ENCODE measurements at places on chromosomes 2 and 18.

- DNase-seq = no peak
Observed at GRCh38 chr2:204329016-204329415, 216.3 kb upstream of the PARD3B start.

GRCh38 chr18:74454279-74454751 lies 2.8 kb downstream of the DIPK1C start:
- no peak for DNase-seq

DNA sequence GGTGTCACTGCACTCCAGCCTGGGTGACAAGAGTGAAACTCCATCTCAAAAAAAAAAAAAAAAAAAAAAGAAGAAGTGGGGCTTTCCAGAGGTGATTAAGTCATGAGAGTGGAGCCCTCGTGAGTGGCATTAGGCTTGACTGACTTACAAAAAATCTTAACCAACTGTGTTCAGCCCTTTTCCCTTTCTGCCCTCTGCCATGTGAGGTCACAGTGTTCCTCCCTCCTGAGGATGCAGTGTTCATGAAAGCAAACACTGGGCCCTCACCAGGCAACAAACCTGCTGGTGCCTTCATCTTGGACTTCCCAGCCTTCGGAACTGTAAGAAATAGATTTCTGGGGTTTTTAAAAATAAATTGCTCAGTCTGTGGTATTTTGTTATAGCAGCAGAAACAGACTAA lies 37.0 kb upstream of the METTL21A start:
- DNase-seq = no peak

- DNase-seq = no peak
Observed at GRCh38 chr2:236352761-236353593, 88.8 kb upstream of the ASB18 start.

DNA sequence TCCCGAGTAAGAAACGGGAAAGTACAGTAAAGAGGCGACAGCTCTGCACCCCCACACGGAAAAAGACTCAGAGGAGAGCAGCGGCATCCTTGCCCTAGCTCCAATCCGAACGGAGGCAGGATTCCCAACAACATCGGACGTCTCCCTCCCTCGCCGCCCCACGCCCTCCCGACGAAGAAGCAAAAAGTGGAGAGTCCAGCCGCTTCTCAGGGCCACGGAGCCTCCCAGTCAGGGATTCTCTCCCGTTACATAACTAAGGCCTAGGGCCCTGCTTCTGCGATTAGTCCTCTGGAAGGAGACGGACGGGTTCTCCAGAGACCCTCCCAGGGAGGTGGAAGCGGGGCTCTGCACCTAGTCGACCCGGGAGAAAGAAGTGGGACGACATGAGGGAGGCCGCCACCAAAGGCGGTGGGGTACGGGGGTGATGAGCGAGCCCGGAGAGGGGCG lies 587 bp downstream of the SUMO1 start:
- DNase-seq = peak; percentile 2

DNA sequence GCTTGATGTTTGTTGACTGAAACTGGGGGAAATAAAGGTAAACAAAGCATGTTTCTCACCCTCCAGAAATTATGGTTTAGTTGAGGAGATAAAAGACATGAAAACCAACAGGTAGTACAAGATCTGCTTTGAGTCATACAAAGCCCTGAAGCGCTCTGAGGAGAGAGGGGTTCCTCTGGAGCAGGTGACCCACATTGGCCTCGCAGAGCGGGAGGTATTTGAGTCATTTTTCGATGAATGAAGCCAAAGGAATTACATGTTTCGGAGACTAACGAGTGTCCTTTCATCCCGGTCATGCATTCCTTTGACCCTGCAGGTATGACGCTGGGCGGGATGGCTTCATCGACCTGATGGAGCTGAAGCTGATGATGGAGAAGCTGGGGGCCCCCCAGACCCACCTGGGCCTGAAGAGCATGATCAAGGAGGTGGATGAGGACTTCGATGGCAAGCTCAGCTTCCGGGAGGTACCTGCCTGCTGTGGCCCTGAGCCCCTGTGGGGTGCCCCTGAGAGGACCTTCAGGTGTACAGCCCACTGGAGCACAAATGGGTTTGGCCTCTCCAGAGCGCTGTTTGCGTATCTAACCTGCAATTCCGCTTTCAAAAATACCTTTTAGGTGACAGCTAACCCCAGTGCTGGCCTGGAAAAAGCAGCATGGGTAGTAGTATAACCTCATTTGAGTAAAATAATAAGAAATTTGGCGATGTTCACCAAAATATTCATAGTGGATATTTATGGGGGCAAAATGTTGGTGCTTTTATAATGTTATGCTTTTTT lies 29.3 kb downstream of the EFHD1 start:
- DNase-seq = no peak

GRCh38 chr18:801137-801536 lies 10.9 kb downstream of the YES1 start:
- no peak for DNase-seq

GRCh38 chr2:65639156-65639864 lies 206.9 kb upstream of the SPRED2 start:
- DNase-seq = peak; percentile 99

DNA sequence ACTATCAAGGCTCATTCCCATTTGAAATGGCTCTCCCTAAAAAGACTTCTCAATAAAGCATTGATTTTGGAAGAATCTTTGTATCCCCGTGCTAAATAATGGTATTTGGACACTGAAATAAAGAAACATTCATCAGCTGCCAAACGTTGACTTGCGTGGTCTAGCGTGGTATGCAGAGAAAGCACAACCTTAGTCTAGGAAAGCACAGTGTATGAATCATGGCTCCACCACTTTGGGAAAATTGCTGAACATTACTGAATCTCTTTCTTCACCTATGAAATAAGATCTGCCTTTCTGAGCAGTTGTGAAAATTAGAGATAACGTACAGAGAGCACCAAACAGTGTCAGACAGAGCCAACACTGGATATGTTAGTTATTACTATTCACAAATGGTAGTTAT lies 353.9 kb downstream of the SS18 start:
- no peak for DNase-seq

DNA sequence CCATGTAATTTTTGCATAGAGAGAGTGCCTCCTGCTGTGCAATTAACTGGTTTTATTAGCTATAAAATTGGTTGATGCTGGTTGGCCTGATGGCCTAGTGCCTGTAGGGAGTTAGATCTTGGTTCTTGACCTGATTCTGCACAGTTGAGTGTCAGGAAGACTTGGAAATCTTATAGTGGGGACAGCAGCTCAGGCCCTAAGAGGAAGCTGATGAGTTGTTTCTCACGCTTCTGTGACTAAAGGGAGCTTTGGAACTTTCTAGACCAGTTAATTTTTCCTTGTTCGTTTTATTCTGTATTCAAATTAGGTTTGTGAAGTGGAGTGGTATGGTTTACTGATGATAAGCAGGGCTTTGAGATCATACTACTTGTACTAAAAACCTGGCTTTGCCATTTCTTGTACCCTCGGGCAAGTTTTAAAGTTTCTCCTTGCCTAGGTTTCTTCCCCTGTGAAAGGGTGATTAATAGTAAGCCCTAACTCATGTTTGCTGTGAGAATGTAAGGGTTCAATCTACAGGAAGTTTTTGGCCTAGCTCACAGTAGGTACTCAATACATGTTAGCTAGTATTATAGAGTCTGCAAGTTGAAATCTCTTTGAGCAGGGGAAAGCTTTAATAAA lies 82.1 kb downstream of the MAP3K20 start:
- no peak for DNase-seq

DNA sequence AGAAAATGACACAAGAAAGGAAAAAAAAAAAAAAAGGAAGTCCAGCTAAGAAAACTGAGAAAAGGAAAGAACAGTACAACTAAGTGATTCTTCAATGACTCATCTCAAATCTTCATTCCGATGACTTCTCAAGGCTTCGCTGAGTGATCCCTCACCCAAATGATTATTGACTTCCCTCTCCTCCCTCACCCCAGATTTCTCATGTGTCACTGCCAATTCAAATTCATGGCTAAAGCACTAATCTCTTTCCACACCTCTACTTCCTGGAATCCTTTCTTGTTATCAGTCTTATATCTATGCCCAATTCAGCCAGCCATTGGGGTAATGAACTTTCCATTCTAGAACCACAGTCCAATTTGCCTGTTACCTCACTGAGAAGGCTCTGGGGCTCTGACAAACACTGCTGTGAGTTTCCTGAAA lies 7.2 kb upstream of the ABCB11 start:
- DNase-seq = peak; percentile 65

- DNase-seq = no peak
Observed at GRCh38 chr2:64840426-64840881, 148.7 kb upstream of the SLC1A4 start.

GRCh38 chr2:28981016-28981441 lies at the start of gene TOGARAM2:
TOGARAM2 (plus strand) TSS chr2:28981298; CDS start chr2:28994835, 13,537 bp downstream.
- DNase-seq = peak; percentile 17

DNA sequence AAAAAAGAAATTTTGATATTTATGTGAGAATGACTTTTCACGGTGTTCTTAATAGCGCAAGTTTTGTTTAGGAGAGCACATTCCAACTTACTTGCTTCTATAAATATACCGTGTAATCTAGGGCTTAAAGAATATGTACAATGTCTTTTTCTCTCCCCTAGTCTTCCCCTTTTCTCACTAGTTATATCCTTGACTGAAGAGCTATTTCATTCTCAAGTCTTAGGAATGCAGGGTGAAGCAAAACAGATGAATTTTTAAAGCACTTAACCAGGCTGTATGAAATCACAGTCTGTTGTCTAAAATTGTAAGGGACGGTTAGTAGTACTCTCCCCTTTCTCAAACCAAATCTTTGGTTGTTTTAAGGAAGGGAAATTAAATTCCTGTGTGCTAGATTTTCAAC lies 29.6 kb upstream of the SLC30A6 start:
- peak; percentile 4 for DNase-seq

DNA sequence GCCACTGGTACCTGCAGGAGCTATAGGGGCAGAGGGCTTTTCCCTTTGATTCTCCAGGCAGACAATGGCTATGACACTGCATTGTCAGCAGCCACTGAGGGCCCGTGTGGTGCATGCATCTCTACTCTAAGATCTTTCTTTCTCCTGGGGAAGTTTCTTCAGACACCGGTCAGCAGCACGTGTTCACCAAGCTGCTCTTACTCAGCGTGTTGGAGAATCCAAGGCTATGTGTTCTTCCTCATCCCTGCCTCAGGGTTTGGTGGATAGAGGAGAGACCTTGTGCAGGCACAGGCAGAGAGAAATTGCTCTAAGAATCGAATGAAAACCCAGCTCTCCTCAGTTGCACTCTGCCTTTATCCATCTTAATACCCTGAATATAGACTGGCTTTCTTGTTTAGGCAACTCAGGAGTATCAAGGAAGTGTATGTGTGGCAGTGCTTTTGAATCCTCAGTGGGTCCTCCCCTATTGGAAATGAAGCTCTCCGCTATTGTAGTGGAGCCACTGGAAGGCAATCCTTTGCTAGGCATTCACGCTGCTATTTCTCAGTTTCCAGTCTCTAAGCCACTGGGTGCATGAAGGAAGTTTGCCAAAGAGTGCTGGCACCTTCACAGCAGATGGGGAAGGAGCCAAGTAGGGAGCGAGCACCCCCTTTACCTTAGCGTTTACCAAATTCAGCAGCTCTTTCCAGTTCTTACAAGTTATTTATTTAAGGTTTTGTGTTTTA lies 86.9 kb upstream of the EML6 start:
- DNase-seq = no peak

- no peak for DNase-seq
Observed at GRCh38 chr2:45845566-45845965, 194.1 kb downstream of the PRKCE start.

DNA sequence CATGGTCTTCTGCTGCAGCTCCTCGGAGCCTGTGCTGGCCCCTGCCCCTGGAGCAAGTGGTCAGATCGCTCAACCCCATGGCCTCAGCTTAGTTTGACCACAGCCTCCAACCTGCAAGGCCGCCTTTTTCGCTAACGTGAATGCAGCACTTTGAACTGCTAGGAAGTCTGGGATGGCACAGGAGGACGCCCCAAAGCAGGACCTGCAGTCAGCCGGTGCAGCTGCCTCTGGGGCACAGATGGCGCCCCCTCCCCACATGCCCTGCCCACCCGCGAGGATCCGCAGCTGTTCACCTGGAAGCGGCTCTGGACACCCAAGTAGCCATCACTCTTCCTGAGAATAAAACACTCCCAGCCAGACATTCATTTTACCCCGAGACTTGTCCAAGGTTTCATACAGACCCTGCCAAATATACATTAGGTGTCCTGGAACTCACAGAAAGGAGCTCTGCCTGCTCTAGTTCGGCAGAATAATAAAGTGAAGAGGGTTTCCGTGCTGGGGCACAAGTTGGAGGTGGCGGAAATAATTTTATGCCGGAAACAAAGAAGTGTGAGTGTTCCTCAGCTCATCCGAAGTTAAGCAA lies 510.1 kb downstream of the EIPR1 start:
- DNase-seq = no peak

- no peak for DNase-seq
Observed at GRCh38 chr2:133756833-133757232, 188.6 kb upstream of the NCKAP5 start.

- DNase-seq = no peak
Observed at GRCh38 chr2:184644685-184645084, 46.4 kb downstream of the ZNF804A start.

GRCh38 chr2:143498496-143498895 lies 369.3 kb downstream of the ARHGAP15 start:
- no peak for DNase-seq

GRCh38 chr2:232898592-232899543 lies 28.8 kb downstream of the SNORC start:
- DNase-seq = no peak

- no peak for DNase-seq
Observed at GRCh38 chr2:217743966-217744761, 258.6 kb downstream of the TNS1 start.

GRCh38 chr2:2876331-2877221 lies 501.0 kb downstream of the EIPR1 start:
- DNase-seq = no peak
